ENCODE measurements at places on chromosomes 5 and 9.

DNA sequence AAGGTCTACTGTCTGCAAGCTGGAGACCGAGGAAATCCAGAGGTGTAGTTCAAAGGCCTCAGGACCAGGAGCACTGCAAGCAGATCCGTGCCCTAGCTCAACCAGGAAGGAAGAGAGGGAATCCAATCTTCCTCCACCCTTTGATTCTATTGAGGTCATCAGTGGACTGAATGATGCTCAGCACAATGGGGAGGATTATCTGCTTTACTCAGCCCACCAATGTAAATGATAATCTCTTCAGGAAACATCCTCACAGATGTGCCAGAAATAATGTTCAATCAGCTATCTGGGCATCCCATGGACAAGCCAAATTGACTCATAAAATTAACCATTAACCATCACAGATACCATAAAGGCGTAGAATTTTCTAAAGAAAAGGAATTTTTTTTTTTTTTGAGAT lies 92.0 kb downstream of the BASP1 start:
- DNase-seq = no peak

GRCh38 chr5:111411301-111411700 lies 101.0 kb downstream of the STARD4 start:
- DNase-seq = peak; percentile 64

GRCh38 chr9:130498918-130499698 lies 54.3 kb downstream of the ASS1 start:
- DNase-seq = no peak

DNA sequence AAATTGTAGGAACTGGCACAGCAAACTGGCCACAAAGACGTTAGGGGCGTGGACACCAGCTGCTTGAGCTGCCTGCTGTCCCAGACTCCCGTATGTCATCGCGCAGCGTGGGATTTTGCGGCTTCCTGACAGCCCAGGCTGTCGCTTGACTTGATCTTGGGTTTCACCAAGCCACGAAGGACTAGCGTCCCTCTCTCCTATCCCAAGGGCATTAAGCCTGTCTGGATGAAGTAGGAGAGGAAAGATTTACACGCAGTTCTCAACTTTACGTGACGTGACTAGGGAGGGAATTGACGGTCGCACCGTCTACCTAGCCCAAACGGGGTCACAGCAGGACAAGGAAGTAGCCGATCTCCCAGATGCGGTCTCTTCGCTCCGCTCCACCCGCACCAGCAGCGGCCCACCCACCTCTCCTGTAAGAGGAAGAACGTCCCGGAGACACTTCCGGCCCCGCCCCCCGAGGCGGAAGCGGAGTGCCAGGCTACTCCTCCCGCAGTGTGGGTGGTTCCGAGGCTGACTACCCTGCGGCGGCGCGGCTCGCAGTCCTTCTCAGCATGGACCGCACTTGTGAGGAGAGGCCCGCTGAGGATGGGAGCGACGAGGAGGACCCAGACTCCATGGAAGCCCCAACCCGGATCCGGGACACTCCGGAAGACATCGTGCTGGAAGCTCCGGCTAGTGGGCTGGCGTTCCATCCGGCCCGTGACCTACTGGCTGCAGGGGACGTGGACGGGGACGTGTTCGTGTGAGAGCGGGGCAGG lies at the start of gene WDR55:
WDR55 (plus strand) TSS at position 546 of the 761 bp plus-strand sequence; CDS start at position 555, 9 bp downstream.
- peak; percentile 92 for DNase-seq

- DNase-seq = no peak
Measured at GRCh38 chr5:94309141-94309540, 309.3 kb downstream of the KIAA0825 start.

DNA sequence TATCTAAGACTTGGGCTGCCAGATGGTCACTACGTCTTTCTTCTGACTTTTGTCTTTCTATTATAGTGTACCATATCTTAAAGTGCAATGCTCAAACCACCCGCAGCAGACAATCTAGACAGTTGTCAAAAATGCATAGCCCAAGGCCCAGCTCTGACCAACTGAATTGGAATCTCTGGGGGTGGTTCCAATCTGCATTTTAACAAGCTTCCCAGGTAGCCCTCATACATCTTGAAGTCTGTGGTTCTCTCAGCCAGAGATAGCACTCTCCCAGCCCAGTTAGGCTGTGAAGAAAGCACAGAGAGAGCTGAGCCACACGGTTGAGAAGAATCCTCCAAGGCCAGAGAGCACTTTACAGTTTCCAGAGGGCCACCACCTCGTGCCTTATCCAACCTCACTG lies 128.2 kb upstream of the HAND1 start:
- no peak for DNase-seq

- no peak for DNase-seq
Measured at GRCh38 chr5:133926489-133927299, 41.7 kb downstream of the C5orf15 start.

Data from fibroblast of upper back skin (primary cell).